CD4-positive, alpha-beta T cell treated with Interleukin-4 for 1 hour (primary cell): ENCODE measurements at places on chromosomes 7 and 10.

GRCh38 chr7:40793132-40793531 is 658.3 kb downstream of the SUGCT start:
- no peak for DNase-seq

- no peak for DNase-seq
Observed at GRCh38 chr10:69797959-69798358, 3.7 kb upstream of the COL13A1 start.

DNA sequence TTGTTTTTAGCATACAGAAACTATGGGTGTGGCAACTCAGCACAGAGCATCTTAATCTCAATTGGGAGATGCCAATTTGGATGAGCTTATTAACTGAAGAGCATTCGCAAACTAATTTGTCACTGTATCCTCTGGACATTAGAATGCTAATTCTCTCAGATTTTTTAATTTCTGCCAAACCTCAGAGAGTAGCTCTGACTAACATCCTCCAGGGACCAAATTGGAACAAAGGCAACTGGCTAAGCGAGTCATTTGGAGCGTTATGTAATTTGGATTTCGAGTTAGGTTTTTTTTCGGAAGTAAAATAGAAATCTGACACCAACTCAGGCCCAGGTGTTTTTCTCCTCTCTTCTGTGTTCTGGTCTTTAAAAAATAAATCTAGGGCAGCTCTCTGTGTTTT is 201.9 kb downstream of the BMPER start:
- no peak for DNase-seq

DNA sequence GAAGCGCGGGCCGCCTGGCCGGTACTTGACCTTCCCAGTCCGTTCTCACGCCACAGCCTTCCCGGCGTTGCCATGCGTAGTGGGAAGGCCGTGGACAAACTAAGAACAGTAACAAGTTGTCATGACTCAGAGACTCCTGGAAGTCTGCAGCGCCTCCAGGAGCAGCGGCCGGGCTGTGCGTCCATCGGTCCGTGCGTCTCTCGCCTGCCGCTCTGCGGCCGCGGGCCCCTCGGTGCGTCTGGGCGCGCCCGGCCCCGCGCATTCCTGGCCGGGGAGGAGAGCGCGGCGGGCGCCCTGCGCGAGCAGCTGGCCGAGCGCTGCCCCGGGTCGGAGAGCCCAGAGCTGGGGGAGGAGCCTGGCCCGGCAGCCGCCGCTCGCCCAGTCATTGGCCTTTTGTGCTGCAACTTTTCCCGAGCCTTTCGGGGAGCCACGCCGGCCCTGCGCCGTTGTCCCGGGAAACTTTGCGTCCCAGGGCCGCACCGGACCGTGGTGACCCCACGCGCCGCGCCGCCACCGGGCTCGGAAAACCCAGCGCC is 123.7 kb downstream of the TACC2 start:
- no peak for DNase-seq

DNA sequence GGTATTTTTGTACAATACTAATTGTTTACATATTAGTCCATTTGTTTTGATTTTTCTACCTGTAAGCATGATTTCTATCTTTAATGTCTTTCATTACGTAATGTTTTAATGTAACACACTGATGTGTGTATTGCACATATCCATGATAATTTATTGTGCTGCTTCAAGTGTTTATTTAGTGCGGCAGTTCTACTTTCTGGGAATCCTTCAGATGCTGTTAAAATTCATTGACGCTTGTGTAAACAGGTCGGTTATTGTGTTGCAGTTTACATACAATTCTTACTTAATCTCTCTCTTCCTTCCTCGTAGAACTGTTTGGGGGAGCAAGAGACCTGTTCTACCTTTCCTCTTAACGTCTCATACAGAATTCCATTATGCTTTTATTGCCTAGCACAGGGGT is 6.9 kb downstream of the TMEM60 start:
- DNase-seq, result no peak

DNA sequence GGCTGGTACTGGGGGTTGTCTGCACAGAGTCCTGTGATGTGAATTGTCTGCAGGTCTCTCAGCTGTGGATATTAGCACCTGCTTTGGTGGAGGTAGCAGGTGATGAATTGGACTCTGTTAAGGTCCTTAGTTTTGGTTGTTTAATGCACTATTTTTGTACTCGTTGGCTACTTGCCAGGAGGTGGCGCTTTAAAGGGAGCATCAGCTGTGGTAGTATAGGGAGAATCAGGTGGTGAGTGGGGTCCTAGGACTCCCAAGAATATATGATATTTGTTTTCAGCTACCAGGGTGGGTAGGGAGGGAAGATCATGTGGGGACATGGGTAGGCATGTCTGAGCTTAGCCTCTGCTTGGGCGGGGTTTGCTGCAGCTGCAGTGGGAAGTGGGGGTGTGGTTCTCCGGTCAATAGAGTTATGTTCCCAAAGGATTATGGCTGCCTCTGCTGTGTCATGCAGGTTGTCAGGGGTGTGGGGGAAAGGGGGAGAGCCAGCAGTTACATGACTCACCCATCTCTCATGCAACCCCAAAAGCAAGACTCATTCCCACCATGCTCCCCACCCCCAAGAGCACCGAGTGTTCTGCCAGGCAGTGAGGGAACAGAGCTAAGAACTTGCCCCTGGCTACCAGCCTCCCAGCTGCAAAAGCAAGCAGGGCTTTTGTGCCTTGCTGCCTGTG is 53.7 kb upstream of the ZNF273 start:
- no peak for DNase-seq

DNA sequence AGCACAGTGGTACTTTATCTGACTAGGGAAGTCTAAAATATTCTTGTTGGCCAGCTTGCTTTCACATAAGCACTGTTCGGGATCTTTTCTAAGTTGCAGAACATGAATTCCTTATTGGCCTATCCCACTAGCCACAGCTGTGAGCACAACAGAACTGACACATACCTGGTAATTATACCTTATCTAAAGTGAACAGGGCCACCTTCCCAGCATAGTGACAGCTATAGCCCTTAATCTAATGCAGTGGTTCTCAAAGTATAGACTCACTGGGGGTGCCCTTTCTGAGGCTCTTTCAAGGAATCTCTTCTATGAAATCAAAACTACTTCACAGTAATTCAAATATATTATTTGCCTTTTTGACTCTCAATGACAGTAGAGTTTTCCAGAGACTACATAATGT is 184.7 kb upstream of the KAT6B start:
- no peak for DNase-seq

GRCh38 chr10:44116474-44116873 is 268.4 kb downstream of the CXCL12 start:
- no peak for DNase-seq

DNA sequence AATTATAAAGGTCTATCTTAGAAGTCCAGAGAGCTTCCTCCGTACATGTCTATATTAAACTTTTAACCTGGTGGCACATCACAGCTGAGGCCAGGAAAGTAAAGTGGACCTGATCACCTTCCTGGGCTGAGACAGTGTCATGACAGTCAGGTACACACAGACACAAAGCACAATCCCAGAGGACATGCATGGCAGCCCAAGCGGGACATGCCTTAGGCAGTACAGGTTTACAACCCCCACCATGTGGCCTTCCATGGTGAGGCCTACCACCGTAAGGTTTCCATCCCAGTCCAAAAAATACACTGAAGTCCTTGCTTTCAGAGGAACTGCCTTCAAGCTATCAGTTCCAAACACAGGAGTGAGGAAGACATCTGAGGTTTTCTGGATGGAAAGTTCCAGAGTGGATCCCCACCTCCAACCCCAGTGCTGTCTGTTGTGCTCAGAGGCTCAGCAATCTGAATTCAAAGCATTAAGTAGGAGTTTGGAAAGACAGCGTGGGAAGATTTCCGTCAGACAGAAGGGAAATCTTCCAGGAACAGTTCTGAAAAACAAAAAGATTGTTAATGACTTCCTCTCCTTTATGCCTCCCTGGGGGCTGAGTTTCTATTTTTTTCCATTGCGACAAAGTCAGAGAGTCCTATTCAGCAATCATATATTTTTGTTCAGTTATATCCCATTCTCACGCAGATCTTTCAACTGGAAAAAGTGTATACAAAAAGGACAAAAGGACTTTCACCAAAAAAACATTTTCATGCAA is 20.1 kb downstream of the IFIT3 start:
- DNase-seq, result no peak

GRCh38 chr10:119153041-119153440 is 12.5 kb downstream of the SFXN4 start:
- DNase-seq, result no peak

DNA sequence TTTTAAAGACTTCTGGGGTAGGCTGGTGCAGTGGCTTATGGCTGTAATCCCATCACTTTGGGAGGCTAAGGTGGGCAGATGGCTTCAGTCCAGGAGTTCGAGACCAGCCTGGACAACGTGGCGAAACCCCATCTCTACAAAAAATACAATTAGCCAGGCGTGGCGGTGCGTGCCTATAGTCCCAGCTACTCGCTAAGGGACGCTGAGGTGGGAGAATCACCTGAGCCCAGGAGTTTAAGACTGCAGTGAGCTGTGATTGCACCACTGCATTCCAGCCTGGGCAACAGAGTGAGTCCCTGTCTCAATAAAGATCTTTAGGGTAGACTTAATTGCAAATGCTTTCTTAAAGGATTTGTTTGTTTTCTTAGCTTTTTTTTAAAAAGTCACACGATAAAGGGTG is 29.3 kb downstream of the PTPN12 start:
- DNase-seq, result no peak

- no peak for DNase-seq
Observed at GRCh38 chr10:60170250-60170649, 219.4 kb downstream of the ANK3 start.

DNA sequence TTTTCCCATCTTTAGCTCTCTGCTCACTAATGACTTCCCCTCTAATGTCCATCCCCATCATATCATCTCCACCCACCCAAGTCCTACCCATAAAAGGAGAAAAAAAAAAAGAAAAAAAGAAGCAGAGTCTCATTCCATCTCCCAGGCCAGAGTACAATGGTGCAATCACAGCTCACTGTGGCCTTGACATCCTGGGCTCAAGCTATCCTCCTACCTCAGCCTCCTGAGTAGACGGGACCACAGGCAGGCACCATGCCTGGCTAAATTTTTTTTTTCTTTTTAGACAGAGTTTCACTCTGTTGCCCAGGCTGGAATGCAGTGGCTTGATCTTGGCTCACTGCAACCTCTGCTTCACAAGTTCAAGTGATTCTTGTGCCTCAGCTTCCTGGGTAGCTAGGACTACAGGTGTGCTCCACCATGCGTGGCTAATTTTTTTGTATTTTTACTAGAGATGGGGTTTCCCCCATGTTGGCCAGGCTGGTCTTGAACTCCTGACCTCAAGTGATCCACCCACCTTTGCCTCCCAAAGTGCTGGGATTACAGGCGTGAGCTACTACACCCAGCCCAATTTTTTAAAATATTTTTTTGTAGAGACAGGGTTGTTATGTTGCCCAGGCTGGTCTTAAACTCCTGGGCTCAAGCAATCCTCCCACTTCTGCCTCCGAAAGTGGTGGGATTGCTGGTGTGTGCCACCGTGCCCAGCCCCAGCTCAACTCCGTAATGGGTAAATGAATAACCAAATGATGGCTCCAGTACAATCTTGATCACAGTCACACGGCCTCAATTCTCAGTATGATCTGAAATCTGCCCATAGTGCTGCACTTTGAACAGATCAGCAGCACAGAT is 24.6 kb upstream of the SGMS1 start:
- DNase-seq, result no peak

GRCh38 chr7:3234851-3235250 is 66.2 kb upstream of the SDK1 start:
- no peak for DNase-seq

DNA sequence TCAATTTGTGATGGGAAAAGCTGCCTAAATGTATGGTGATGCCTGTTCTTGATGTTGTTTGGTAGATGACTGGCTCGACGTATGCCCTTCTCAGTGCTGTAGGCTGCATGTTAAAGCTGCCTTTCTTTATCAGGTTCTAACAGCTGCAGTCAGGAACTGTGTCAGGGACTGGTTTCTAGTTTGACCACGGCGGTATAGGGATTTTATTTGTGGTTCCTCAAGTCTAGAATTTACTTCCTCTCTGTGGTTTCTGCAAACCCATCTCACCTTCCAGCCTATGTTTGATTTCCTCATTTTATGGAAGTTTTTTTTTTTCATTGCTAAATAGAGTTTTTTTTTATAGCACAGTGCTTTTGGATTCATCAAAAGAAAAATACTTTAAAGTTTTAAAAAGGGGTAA is 26.5 kb downstream of the LMTK2 start:
- peak; percentile 45 for DNase-seq

- no peak for DNase-seq
Observed at GRCh38 chr10:88944813-88945212, 7.8 kb downstream of the ACTA2 start.

GRCh38 chr10:44024356-44025116 is 360.4 kb downstream of the CXCL12 start:
- no peak for DNase-seq

GRCh38 chr7:111530356-111530668 is 32.0 kb downstream of the IMMP2L start:
- no peak for DNase-seq

- no peak for DNase-seq
Observed at GRCh38 chr7:130350945-130351790, 6.6 kb downstream of the CPA5 start.

DNA sequence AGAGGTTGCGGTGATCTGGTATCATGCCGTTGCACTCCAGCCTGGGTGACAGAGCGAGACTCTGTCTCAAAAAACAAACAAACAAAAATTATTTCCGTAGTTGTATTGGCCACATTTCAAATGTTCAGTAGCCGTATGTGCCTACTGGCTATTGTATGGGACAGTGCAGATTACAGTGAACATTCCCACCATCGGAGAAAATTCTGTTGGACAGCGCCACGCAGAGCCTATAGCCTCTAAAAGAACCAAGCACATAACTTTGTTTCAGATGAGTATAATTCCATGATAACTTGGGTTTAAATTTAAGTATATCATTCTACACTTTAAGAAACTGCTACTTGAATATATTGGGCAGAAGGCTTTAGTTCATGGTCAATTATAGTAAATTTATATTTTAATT is 5.4 kb downstream of the TMEM178B start:
- DNase-seq, result no peak

GRCh38 chr7:106370542-106370941 is 85.8 kb upstream of the NAMPT start:
- no peak for DNase-seq

DNA sequence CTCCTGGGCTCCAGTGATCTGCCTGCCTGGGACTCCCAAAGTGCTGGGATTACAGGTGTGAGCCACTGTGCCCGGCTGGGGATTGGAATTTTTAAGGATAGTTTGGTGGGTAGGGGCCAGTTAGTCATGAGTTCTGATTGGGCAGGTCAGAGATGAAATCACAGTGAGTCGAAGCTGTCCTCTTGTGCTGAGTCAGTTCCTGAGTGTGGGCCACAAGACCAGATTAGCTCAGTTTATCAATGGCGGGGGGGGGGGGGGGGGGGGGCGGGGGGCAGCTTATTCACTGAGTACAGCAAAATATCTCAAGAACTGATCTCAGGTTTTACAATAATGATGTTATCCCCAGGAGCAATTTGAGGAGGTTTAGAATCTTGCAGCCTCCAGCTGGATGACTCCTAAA is 11.6 kb upstream of the ERCC6 start:
- DNase-seq, result no peak

- peak; percentile 57 for DNase-seq
Observed at GRCh38 chr7:106793015-106793975, 71.8 kb upstream of the PIK3CG start.

GRCh38 chr7:146805082-146805481 is 688.5 kb downstream of the CNTNAP2 start:
- DNase-seq, result no peak
